ENCODE measurements at places on chromosomes 2 and 18.

GRCh38 chr2:142796161-142796560 lies 81.3 kb upstream of the KYNU start:
- no peak for DNase-seq

DNA sequence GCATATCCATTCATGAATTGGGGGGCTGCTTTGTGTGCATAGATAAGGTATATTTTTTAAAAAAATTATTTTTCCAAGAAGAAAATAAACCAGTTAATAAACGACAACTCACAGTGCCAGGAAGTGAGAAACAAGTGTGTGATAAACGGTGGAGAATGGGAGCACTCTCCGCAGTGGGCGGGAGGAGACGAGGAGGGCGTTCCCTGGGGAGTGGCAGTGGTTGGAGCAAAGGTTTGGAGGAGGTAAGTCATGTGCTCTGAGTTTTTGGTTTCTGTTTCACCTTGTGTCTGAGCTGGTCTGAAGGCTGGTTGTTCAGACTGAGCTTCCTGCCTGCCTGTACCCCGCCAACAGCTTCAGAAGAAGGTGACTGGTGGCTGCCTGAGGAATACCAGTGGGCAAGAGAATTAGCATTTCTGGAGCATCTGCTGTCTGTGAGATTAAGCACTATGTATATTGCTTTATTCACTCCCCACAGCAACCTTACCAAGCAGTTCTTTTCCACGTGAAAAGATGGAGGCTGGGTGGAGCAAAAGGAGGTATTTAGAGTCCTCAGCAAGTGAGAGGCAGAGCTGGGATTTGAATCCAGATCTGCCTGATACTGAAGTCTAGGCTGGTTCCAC lies 27.0 kb upstream of the CASP8 start:
- DNase-seq: no peak

DNA sequence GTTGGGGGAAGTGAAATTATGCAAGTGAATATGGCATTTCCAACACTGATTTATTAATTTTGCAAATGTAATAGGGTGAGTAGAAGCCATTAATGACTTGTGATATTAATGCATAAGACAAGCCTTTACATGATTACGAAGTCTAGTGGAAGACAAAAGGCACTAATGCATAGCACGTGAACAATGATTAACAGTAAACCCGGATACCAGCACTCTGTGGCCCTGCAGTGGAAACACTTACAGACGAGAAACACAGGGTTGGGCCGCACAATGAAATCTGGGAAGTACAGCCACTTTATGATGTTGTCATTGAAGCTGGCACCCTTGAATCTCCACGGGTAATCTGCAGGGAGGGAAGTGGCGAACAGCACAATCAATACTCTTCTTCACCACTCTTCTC lies 233.4 kb downstream of the NAPG start:
- DNase-seq: no peak

GRCh38 chr2:232323328-232323650 lies 55.3 kb upstream of the ALPP start:
- DNase-seq: no peak

Measured in NCI-H1930 (cell line).